ENCODE measurements at places on chromosomes 5 and 9.
A peak's percentile ranks its signal among the peaks of the same experiment; 100 is the strongest.

- DNase-seq: no peak
These were observed 3.4 kb upstream of the CFAP95 start for GRCh38 chr9:69817202-69817601.

DNA sequence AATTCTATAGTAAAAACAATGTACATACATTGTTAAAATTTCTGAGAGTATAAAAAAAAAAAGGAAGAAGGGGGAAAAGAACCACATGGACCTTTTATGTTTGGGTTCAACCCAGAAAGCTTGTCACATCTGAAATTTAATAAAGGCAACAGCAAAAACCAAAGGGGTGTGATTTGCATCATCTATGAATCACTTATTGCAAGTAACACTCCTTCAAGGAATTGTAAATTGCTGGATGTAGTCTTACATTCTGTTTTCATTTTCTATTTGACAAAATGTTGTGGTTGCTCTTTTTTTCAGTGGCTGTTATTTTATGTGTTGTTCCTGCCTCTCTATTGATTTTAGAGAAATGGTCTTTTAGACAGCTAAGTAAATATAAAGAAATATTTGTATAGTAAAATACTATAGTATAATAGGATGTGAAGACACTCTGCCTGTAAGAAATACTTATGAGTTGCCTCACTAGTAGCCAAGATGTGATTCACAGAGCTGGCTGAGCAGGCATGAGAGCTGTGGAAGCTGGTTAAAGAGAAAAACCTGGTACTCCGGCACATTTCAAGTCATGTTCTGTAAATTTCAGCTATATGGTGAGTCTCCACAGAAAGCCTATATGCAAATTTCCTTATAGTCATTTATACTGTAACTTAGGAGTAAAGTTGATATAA, 131.1 kb upstream of the CNTLN start:
- no peak for DNase-seq

DNA sequence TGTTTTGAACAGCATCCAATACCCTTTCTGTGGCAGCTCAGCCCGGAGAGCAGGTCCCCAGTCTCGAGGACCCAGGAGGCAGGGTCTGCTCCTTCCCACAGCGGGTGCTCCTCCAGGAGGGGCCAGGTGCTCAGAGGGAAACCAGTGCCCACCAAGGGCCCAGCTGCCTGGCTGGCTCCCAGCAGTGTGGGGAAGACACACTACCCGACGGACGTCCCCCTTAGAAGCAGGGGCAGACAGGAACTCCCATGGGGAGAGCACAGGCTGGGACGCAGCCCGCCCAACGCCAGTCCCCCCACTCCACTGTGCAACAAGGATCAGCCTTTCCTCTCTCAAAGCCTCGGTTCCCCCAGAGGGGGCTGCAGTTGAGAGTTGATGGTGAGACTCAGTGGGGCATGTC, 57.6 kb downstream of the ADAMTS2 start:
- no peak for DNase-seq

DNA sequence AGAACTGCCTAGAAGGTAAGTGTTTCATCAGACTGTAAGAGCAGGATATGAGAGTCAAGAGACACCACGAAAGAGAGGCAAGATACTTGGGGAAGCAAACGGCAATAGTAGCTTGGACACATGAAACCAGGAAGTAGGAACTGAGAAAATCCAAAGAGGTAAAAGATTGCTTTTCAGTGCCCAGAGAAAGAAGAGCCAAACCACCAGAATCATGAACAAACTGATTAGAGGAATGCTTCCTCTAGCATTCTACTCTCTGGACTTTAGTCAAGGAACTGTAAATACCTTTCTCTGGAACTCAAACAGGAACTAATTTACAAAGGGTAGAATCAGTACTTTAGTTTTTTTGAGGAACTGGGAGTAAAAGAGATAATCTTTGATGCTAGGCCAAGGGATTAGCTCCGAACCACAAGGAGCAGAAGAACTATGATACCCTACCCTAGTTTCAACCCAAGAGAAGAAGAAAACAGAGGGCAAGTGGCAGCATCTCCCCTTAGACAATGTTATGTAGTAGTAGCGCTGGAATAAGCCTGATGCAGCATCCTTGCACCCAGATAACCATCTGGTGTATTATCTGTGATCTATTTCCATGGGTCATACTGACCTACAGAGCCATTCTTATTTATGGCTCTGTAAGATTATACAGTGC, 41.3 kb downstream of the EFCAB9 start:
- no peak for DNase-seq

GRCh38 chr5:151363673-151364072, 16.3 kb upstream of the SLC36A2 start:
- no peak for DNase-seq

DNA sequence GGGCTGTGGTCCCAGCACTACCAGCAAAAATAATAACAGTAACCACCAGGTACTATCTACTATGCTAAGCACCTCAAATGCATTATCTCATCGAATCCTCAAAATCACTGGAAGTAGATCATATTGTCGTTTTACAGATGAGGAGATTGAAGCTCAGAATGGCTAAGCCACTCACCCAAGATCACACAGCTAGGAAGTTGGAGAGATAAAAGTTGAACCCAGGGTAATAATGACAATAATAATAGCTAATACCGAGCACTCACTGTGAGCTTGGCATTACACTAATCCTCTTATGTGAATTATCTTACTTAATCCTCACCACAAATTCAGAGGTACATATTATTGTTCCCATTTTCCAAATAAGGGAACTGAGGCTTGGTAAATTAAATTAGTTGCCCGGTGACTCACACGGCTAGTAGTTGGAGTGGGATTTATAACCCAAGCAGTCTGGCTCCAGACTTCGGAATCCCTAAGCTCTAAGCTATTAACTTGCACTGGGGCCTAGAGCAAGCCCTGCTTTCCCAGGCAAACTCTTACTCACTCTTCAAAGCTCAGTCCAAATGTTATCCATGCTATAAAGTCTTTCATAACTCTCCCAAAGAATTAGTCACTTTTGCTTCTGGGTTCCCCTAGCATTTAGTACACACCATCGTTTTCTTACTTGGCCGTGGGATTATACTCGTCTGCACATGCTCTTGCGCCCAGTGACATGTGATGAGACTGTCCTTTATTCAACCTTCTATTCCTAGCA, 3.8 kb downstream of the ARSI start:
- DNase-seq: peak; percentile 20

DNA sequence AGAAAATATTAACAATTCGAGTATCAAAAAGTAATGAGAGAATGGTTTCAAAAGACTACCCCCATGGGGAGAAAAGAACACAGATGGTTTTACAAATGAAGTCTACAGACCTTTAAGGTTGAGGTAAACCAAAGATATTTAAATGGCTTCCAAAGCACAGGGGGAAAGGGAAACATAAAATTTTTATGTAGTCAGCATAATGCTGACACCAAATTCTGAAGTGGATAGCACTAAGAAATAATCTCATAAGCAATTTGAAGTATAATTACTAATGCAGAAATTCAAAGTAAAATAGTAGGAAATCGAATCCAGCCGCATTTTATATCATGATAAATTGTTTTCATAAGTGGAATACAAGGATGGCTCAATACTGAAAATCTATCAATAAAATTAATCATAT, 30.3 kb upstream of the SPATA31C2 start:
- no peak for DNase-seq

GRCh38 chr5:133746834-133747233, 134.5 kb upstream of the FSTL4 start:
- no peak for DNase-seq

- no peak for DNase-seq
These were observed 222.8 kb downstream of the NR2F1-AS1 start for GRCh38 chr5:93358176-93358575.

- no peak for DNase-seq
These were observed 13.8 kb downstream of the FYB1 start for GRCh38 chr5:39205550-39205949.
